ENCODE measurements at places on chromosomes 4 and X.

DNA sequence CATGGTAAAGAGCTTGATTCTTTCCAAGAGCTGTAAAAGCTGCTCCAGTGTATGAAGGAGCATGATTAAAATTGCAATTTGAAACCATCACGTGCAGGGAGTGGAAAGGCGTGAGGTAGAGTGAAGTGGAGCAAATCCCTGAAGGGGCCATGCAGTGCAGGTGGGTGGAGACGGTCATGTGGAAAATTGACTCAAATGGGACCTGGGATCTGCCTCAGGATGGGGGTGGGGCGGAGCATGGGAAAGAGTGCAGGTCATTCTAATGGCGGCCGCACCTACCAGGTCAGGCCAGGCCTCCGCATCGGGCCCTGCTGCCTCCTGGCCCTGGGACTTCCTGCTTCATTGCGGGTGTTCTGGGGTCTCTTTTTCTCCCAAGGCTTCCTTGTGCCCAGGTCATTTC lies 25.3 kb upstream of the TRIM60 start:
- DNase-seq = no peak

GRCh38 chr4:85127653-85128052 lies 161.2 kb upstream of the WDFY3 start:
- no peak for DNase-seq

GRCh38 chr4:94934864-94935263 lies 177.1 kb downstream of the BMPR1B start:
- DNase-seq = no peak

DNA sequence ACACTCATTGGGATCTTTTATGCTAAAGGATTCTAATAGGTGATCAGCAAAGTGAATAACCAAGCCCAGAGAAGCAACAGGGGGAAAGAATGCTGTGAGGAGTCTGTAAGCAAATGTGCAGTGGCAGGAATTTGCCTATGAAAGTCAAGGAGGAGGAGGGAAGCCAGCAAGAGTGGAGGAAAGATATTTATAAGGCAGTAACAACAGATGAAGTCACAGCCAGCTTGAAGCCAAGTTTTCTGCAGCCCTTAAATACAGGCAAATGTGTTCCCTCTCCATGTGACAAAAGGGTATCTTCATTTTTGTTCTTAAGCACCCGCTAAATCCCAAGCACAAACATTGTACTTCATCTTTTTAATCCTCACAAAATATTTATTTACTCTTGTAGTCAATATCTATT lies 275.0 kb upstream of the CLNK start:
- no peak for DNase-seq

DNA sequence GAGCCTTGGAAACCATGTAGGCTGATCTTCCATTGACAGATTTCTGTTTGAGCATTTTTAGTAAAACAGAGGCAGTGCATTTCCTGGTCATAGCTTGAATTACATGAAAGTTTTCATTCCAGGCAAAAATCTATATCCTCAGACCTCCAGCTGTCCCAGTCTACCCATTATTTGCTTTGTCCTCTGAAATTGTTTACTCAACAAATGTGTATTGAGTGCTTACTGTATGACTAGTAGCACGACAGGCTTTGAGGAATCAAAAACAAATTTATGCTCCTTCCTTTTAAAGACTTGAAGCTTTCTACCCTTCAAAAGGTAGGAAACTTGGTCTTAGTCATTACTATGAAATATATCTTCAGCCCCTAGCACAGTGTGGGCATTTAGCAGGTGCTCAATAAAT lies 307.9 kb upstream of the IGFBP7 start:
- no peak for DNase-seq

DNA sequence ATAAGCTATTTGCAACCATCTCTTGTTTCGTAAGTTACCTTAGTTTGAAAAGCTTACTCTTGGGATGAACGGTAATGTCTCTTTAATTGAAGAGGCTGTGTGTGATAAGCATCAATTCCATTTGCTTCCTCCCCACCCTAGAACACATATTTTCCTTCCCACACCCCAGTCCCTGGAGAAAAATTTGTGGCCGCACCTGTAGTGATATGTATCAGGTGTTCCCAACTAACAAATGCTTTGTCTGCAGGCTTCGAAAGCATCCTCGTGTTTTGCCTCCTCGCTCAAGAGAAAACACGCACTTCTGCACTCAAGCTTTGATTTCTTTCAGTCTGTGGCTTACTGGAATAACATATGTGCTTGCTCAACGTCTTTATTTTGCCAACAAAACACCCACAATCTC lies 143.8 kb upstream of the OTUD4 start:
- no peak for DNase-seq

DNA sequence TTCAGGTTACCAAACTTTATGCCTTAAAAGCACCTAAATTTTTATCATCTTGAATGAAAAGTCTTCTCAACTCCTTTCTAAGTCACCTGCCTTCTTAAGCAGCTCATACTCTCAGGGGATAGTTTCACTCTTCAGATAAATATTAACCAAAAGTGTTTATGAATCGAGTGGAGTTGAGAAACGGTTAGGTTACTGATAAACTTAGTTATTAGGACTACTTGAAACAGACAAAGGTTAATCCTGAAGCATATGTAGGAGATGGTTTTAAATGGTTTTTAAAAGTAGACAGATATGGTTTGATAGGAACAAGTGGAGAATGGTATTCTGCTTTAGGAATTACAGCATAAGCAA lies 32.8 kb downstream of the CLDN22 start:
- no peak for DNase-seq

- DNase-seq = no peak
These were observed 89.8 kb upstream of the GPRIN3 start for GRCh38 chr4:89397441-89397840.

DNA sequence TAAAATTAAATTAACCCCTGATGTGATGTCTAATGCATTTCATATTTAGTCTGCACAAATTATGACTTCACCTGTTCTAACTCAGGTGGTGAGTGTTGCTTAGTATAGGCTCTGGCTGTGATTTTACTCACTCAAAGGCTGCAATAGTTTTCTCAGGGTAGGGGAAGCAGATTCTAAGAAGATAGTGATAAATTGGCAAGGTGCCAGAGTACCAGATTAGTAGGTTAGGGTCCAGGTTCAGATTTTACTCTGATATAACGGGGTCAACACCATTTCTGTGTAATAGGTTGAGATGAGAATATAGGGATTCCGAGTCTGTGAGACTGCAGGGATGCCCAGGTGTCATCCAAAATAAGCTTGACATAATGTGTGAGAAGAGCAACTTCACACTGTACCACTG lies 1049.6 kb downstream of the STIM2 start:
- DNase-seq = no peak

Data from stimulated activated CD8-positive, alpha-beta memory T cell treated with anti-CD3 and anti-CD28 coated beads, Interleukin-2, amount 100 ng/mL, for 1 hour (primary cell).